ENCODE measurements at places on chromosomes 2 and 18.

GRCh38 chr2:23037596-23037995 lies 347.4 kb upstream of the KLHL29 start:
- no peak for DNase-seq

GRCh38 chr2:180523621-180524340 lies 456.6 kb upstream of the UBE2E3 start:
- no peak for DNase-seq

DNA sequence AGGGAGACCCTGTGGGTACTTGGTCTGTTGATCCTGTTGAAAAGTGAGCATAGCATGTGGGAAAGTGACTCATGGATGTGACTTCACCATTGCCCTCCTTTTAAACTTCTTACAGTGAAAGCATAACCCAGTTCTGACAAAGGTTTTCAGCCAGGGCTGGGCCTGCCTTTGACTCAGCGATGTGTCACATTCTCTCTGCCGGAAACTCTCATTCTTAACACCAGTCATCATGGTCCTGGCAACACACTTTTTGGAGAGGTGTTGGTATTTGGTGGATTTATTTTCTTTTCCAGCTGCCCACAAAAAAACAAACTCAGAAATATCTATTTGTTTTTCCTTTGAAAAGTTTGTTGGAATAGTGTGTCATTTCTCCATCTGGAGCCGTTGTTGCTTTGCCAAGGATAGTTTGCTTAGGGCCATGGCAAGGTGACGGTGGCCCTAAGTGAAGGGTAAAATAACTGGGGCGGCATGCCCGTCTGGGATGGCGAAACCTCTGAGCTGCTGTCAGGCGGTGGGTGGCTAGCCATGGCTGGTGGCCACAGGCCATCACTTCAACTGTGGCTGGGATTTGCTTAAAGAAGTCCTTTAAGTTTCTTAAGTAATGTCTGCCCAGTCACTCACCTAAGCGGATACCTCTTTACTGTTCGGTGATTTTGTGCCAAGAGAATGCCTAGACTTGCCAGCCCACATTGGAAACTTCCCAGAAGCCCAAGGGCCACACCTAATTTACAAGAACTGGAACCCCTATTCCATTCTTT lies 123.3 kb downstream of the LTBP1 start:
- DNase-seq = no peak

DNA sequence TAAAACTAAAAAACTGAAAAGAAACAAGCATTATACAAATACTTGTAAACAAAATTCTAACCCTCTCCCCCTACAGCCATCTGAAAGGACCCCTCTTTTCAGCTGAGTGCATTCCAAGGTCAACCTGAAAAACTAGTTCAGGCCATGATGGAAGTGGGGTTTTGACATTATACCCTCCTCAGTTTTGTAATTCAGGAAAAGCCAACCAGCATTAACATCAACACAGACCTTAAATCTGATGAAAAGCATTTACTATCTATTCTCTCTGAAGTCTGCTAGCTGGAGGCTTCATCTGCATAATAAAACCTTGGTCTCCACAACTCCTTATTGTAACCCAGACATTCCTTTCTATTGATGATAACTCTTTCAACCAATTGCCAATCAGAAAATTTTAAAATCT lies 302.2 kb downstream of the CNTNAP5 start:
- DNase-seq = no peak

GRCh38 chr2:64967601-64968000 lies 21.6 kb upstream of the SLC1A4 start:
- DNase-seq = no peak

DNA sequence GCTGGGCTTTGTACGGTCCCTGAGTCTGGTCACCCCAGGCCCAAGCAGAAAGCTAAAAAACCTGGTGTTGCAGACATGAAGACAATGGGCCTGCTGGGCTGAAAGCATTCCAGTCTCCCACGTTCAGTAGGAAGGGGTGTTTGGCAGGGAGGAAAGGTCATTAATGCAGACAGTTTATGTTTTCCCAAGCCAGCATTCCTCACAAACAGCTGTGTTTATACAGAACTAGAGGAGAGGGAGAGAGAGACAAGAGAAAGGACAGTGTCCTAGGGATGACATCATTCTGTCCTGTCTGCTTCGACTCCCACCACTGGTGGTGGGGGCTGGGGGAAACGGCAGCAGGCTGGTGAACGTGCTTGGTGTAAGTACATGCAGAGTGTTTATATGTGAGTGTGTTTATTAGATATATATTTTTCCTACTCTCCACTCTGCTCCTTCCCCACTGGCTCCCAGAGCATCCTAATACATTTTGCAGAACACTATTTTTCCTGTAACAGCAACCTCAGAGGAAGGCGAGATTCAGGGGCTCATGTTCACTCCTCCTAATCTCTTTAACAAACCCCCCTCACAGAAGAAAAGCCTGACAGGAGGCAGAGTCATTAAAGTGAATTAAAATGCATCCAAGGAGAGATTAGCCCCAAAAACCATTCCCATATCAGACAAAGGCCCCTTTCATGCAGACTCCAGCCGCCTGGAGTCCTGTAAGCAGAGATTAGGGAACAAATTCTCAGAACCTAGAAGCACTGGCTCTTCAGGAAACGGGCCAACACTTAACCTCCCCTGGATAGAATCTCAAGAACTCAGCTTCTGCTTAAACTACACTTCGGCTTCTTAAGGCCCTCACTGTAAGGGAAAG lies 380.4 kb downstream of the TNS1 start:
- no peak for DNase-seq

GRCh38 chr2:27792759-27793158 lies 21.2 kb downstream of the MRPL33 start:
- DNase-seq = no peak

- DNase-seq = no peak
Measured at GRCh38 chr2:85422072-85422457, 3.6 kb downstream of the SH2D6 start.

DNA sequence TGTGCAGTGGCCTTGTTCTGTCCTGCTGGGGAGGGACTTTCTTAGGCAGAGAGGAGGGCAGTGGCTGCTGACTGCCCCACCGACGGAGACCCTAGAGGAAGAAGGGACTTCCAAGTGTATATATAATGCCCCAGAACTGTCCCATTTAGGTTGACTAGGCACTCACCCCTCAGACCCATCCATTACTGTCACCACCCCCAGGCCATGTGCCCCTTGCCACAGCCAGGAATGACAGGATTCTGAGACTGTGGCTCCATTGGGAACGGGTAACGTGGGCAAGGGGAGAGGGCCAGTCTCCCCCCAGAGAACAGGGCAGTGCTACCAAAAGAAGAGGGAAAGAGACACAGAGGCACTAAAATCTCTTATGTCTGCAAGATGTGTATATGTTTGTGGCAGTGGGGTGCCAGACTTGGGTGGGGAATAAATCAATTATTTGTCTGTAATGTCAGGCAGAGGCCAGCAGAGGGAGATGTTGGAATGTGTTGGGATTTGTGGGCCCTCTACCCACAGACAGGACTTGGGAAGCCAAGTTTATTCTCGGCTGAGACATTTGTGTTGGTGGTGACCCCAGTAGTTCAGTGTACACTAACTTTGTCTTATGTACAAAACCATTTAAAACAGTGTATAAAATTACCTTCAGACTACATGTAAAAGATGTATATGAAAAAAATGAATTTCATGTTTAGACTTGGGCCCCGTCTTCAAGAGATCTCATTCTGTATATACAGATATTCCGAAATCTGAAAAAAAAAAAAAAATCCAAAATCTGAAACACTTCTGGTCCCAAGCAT lies 24.0 kb upstream of the TMEM37 start:
- peak; percentile 76 for DNase-seq

DNA sequence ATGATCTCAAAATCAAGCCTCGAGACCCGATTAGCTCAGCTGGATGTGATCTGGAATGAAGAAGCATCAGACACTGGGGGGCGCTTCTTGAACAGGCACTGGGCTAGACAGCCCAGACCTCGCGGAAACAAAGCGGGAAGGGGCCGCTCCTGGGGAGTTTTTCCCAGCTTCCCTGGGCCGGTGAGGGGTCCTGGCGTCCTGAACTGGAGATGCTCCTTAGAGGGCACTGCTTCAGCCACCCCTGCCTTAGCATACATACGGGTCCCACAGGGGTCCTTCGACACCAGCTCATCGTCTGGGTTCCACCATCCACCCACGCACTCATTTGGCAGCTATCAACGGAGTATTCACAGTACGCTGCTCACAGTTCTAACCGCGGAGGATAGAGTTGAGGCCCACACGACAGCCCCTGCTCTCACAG lies 146.7 kb downstream of the TSN start:
- peak; percentile 10 for DNase-seq

DNA sequence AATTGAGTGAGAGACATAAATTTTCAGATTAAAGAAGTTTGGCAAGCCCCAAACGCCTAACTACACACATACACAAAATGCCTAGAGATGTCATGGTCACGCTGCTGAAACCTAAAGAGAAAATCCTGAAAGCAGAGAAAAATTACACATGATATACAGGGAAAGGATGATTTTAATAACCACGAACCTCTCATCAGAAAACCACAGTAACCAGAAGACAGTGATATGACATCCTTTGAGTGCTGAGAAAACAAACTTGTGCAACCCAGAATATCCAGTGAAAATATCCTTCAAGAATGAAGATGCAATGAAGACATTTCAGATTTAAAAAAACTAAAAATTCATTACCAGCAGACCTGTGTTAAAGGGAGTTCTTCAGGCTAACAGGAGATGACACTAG lies 122.4 kb upstream of the LMAN1 start:
- DNase-seq = no peak

DNA sequence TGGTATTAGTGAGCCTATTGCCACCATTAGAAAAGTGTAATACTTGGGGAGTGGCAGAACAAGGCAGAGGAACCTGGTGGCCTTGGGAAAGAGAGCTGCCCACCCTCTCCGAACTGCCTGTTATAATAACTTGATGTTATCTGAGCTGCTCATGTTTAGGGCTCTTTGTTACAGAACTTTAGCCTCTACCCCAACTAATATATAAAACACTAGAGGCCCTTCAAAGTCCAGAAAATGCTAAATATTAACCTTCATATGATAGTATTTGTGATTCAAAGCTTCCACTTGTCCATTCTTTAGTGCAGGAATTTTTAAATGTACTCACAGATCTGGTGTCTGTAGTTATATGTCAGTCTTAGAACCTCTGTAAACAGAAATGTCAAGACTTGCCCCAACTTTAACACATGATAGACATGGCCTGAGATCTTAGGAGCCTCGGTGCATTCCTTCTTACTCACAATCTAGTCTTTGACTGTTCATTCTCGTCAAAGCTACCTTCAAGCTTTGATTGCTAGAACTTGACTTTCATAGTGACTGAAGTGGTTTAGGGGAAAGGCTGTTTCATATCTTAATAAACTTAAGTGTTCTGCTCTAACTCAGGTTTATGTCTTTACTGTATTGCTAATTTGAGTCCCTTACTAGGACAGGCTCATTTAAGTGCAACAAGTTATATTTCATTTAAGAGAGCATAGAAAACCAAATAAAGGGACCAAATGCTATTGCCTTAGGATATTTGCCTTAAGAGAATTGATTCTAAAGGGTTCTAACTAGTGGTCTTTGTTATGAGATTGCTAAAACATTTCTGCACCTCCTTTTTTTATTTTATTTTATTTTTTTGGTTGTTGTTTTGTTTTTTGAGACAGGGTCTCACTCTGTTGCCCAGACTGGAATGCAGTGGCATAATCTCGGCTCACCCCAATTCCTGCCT lies 41.6 kb downstream of the DDX1 start:
- DNase-seq = no peak

DNA sequence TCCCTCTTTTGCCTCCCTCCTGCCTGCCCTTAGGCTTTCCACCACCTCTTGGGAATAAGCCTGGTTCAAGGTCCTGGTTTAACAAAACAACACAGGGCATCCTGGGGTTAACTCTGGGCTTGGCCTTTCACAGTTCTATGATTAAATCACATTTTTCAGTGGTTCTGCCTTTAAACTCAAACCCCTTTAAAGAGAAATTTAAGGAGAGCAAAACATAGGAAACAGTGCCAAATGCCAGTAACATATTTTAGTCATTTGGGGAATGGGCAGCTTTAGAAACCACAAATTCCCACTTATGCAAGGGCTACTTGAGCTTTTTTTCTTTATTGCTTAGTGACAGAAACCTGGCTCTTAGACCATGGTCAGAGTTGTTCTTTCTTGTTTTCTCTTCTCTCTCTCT lies 112.2 kb upstream of the FZD5 start:
- DNase-seq = no peak

DNA sequence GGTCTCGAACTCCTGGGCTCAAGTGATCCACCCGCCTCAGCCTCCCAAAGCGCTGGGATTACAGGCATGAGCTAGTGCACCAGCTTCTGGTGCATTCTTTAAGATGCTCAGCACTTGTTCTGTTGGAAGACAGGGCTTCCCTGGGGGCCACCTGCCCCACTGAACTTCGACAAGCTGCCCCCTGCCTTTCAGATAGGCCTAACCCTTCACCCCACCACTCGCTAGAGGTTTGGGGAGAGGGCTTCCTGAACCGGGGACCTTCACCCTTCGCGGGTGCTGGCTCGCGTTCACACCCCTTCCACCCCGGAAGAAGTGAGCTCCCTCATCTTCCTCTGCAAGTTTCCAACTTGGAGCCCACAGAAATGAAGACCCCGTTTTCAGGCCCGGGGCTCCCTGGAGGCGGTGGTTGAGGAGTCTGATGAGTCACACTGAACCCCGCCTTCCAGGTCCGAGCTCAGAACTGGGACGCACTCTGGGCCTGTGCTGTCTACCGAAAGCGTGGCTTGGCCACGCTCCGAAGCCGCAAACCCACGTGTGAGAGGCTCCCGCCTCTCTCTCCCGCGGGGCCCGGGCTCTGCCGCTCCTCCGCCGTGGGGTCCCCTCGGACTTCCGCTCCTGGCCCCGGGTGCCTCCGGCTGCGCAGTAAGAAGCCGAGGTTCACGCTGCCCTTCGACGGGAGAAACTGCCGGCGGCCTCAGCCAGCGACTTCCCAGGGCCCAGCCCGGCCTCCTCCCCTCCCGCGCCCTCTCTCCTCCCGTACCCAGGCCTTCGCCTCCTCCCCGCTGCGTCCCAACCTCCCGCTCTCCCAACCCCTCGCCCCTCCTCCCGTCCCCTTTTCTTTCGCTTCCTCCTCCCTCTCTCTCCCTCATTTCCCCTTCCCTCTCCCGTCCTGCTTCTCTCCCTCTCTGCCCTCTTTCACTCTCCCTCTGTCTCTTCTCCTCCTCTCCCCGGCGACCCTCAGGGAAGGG lies 47.5 kb upstream of the SP3 start:
- DNase-seq = peak; percentile 62

DNA sequence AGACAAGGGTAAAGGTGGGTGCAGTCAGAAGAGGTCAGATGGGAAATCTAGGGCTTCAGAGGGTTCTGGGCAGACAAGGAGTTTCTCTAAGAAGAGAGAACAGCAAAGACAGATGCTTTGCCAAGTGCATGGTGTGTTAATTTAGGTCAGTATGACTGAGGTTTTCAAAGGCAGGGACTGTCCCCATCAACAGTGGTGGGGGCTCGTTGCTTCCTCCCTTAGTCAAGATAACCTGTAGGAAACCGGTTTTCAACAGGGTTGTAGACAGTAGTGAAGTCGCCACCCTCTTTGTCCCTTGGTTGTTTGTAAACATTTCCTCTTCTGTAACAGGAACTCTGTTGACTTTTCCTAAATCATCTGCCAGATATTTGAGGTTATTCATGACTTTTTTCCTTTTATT lies 11.6 kb downstream of the RAB12 start:
- DNase-seq = no peak

GRCh38 chr2:146461068-146461467 lies 1383.8 kb upstream of the ACVR2A start:
- no peak for DNase-seq

GRCh38 chr2:16031058-16031847 lies 90.9 kb downstream of the MYCN start:
- DNase-seq = no peak

- peak; percentile 92 for DNase-seq
Measured at GRCh38 chr2:237581751-237582746, 8.5 kb downstream of the RAB17 start.
